ENCODE measurements at places on chromosomes 7 and 10. TPM values are rescaled to one million over a fixed set of nuclear protein-coding genes. Genes with fewer than 3 reads are reported as not detected.

EGR2 gene
- 0.86 TPM for total RNA-seq

HOGA1 gene
- total RNA-seq, result 1.1 TPM

DRGX gene
- total RNA-seq, result not detected

SSMEM1 gene
- not detected for total RNA-seq

ACHE gene
- 2.1 TPM for total RNA-seq

MOGAT3 gene
- not detected for total RNA-seq

All from A549 treated with DMSO at 1 μM for 4 hours (cell line).